ENCODE measurements at places on chromosomes 12 and 14.

- DNase-seq: no peak
Measured at GRCh38 chr14:104400355-104400754, 179.2 kb upstream of the C14orf180 start.

DNA sequence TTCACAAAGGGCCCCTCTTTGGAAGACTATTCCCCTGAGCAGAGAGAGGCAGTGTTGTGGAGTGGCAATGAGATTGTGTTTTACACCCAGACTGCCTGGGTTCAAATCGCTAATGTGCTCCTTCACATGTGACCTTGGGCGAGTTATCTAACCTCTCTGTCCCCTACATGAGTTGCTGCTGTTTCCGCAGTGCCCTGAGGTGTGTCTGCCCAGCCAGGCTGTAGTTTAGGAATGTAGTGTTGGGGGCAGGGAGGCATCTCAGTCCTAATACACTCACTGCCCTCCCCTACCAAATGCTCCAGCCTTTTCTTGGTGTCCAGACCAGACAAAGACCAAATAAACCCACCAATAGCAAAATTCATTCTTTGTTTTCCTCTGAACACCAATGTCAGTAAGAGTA lies 78.6 kb downstream of the SLC24A4 start:
- no peak for DNase-seq

GRCh38 chr12:11178250-11178649 lies 7.3 kb downstream of the SMIM10L1 start:
- no peak for DNase-seq

GRCh38 chr12:108302016-108302402 lies 37.1 kb downstream of the CMKLR1 start:
- no peak for DNase-seq

DNA sequence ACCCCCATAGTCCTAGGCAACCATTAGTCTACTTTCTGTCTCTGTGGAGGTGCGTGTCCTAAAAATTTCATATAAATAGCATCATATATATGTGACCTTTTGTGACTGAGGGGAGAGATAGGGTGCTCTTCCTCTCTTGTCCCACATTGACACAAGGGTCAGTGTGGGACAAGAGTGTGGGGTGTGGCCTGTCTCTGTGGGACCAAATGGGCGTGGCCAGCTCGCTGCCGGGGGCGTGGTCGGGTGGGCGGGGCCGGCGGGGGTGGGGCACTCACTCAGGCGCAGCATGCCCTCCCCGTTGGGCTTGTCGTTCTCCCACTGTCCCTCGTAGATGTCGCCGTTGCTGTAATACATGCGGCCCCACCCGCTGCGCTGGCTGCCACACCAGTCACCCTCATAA lies 15.5 kb downstream of the MORN3 start:
- DNase-seq: no peak

GRCh38 chr12:106954462-106955376 lies 988 bp upstream of the TMEM263 start:
- peak; percentile 39 for DNase-seq

DNA sequence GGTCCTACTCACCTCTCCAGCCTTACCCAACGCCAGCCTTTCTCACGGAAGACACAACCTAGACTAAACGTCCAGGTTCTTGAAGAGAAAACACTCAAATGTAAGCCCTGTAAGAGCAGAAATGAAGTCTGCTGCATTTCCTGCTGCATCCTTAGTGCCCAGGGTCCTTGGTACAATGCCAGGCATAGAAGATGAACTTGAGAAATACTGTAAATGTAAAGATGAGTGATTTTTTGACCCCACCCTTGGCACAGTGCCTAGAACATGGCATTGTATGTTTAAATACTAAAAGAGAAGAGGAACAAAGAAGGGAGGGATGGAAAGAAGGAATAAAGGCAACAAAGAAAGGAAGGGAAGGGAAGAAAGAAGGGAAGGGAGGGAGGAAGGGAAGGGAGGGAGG lies 514.6 kb downstream of the MED13L start:
- DNase-seq: peak; percentile 24

DNA sequence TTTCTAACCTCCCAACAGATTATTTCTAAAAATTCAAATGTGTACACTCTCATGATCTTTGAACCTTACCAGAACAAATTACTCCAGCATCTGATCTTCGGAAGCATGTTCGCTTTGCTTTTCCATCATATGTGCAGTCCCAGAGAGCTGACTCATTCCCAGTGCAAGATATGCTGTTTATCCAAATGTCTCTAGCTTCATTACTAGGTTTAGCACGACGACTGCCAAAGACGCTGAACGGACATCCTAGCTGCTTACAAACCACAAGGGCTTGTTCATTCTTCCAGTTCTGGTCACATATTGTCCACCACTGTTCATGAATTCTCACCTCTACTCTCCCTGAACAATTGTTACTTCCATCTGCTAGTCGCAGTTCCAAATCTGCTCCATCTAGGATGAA lies 40.5 kb downstream of the CD163L1 start:
- DNase-seq: no peak

DNA sequence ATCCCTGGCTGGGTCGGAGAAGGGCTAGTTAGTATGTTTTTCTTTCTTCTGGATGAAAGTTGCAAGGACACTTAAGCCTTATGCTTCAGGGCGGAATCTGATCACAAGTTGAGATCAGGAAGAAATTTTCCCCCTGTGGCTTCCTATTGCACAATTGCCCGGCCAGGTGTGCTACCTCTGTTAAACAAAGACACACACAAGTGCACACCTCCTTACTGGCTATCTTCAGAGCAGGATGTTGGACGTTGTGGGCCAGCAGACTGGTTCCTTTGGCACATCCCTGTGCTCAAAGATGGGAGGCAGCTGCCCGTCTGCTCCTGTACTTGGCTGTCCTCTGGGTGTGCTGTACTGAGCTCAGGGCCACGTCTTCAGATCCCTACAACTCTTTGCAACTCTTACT lies 19.1 kb downstream of the ETV6 start:
- no peak for DNase-seq

DNA sequence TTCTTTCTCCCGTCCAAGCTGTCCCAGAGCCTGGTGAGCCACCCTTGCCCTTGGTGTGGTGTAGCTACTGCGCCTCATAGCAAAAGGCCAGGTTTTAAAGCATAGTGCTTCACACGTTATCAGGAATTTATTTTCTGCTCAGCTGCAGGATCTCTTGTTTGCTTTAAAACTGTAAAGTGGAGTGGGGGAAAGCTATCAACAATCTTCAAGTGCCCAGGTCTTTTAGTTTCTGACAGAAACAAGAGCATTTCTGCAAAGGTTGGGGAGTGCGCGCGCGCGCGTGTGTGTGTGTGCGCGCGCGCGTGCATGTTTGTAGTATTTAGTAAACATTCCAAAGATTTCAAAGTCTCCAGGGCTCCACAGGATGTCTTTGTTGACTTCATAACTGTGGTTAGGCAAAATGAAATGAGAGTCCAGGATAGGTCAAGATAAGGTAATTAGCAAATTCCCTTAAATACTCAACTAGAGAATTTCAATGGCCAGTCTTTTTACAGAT lies 45.5 kb downstream of the EML1 start:
- no peak for DNase-seq

GRCh38 chr14:104390941-104391901 lies 188.3 kb upstream of the C14orf180 start:
- no peak for DNase-seq
